ENCODE measurements at places on chromosomes 13 and 19.

GRCh38 chr13:76380446-76381065 lies 505.6 kb downstream of the KCTD12 start:
- H3K4me1 ChIP-seq = no peaks in the 10 kb centered on the region
- no peak for DNase-seq
- H3K27me3 ChIP-seq = no peaks in the 10 kb centered on the region
- no peaks in the 10 kb centered on the region for H3K36me3 ChIP-seq

DNA sequence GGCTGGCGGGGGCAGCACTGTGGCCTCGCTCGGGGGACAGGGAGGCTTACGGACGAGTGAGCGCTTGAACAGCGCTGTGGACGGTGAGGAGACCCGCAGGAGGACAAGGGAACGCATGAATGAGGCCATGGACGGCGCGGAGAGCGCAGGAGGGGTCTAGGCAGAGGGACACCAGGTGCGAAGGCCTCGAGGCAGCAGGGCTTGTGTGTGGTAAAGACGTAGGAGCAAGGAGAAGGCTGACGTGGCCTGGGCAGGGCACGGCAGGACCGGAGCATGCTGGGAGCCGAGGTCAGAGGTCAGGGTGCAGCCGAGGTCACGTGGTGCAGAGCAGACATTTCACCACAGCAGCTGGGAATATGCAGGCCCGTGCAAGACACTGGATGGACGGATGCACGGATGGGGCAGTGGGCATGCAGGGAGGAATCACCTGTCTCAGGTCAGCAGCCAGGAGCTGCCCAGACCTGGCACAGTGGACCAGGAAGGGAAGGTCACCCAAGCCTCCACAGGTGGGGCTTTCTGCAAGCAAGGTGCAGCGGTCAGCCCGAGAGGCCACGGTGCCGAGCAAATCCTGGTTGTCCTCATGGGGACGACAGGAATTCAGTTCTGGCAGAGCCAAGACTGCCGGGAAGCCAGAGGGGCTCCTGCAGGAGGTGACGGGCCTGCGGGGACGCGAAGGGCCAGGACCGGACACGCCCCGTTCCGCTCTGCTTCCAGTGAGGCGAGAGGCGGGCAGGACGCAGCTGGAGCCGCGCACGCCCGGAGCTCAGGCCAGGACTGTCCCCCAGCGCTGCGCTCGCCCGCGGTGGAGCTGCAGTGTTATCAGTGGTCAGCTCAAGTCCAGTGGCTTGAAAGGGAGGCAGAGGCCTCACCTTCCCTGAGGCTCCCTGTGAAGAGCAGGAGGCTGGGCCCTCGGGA lies 72.2 kb downstream of the RASA3 start:
- no peak overlapping the region for H3K4me3 ChIP-seq
- H3K27me3 ChIP-seq = no peaks in the 10 kb centered on the region
- H3K4me1 ChIP-seq = peaks cover 57% of the 10 kb centered on the region

DNA sequence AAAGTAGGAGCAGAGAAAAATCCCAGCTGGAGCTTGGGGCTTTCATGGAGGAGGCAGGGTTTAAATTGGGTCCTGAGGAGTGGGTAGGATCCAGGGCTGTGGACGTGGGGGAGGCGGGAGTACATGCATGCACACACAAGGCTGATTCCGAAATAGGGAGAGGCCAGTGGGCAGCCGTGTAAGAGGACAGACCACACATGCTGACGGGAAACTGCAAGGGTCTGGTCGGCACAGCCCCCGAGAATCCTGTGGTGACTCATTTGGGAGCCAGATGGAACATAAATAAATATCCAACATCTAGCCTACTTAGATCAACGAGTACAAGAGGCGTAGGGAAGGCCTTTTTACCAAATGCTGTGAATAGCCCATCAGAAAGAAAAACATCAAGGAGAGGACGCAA lies 216.3 kb upstream of the ZNF507 start:
- no peak overlapping the region for H3K27ac ChIP-seq
- peaks cover 45% of the 10 kb centered on the region for H3K27me3 ChIP-seq
- no peak for DNase-seq
- no peak overlapping the region for H3K4me3 ChIP-seq
- no peaks in the 10 kb centered on the region for H3K36me3 ChIP-seq
- H3K4me1 ChIP-seq = no peaks in the 10 kb centered on the region

DNA sequence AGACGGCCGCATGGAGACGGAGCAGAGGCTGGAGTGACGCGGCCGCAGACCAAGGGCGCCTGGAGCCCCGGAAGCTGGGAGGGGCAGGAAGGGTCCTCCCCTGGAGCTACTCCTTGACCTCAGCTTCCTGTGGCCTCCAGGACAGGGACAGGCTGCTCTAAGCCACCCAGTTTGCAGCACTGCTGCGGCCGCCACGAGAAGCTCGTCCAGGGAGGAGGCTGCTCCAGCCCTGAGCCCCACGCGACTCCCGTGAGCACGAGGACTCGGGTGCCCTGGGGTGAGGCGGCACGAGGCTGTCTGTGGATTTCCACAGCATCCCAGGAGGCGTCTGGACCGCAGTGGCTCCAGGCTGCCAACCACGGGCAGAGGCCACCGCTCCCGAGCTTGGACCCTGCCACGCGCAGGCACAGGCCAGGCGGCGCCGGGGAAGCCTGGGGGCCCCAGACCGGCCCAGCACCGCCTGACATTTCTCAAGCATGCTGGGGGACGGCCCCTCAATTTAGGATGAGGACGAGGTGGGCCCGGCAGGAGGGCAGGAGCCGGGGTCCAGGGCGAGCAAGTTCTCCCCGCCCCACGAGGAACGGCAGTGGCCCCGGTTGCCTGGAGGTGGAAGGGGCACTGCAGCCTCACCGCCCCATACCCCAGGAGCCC lies 10.7 kb downstream of the SBNO2 start:
- no peak overlapping the region for H3K4me3 ChIP-seq
- no peaks in the 10 kb centered on the region for H3K27me3 ChIP-seq
- H3K27ac ChIP-seq = peak overlapping the region; percentile 71

GRCh38 chr13:30762643-30763042 lies 27.3 kb downstream of the ALOX5AP start:
- H3K27ac ChIP-seq = peak overlapping the region; percentile 17
- DNase-seq = no peak
- H3K27me3 ChIP-seq = no peaks in the 10 kb centered on the region
- H3K4me1 ChIP-seq = peaks cover 27% of the 10 kb centered on the region

DNA sequence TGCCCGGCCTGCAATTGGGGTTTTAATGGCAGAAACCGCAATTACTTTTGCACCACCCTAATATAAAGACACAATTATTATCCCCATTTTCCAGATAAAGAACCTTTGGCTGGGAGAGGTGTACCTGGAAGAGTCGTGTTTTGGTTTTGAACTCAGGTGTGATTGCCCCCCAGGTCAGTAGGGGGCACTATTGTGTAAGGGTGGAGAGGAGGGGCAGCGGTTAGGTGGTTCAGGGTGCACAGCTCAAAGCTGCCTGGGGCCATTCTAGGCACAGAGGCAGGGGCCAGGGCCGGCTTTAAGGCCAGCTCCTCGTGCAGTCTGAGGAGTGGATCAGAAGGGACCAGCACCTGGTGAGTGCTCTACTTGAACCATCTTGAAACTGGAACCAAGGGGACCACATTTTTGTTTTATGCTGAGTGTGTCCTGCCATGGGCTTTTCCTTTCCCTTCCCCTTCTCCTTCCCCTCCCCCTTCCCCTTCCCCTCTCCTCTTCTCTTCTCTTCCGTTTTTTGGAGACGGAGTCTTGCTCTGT lies 5.8 kb upstream of the FCGRT start:
- peaks cover 7% of the 10 kb centered on the region for H3K36me3 ChIP-seq
- H3K4me3 ChIP-seq = no peak overlapping the region
- peaks cover 34% of the 10 kb centered on the region for H3K4me1 ChIP-seq
- no peaks in the 10 kb centered on the region for H3K27me3 ChIP-seq

DNA sequence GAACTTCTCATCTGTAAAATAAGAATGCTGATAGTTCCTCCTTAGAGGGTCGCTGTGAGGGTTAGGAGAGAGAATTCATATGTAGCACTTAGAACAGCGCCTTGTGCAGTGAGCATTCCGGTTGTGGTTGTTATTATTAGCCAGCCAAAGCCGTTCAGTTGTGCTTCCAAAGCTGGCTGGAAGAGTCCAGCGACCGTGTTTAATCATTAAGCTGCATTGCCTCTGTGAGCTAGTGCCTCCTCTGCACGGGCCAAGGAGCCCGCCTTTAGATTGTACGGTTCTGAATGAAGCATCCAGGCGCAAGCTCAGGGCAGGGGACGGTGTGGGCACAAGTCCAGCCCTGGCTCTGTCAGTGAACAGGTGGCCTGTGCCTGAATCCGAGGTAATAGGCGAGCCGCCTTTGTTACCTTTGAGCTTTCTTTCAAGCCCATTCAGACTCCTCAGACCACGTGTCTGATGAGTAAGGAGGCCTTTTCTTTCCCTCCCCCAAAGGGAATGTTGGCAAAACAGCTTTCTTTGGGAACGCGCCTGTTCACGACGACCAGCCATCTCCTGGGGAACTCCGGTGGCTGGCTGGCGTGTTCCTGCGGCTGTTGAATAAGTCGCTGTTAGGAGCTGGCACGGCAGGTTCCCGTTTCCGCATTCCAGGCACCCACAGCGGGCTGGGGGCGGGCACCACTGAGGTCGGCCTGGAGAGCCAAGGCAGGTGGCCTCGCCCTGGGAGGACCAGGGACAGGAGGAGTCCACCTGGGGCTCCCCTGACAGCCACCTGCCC lies 25.1 kb downstream of the SIPA1L3 start:
- no peak overlapping the region for H3K27ac ChIP-seq
- H3K4me3 ChIP-seq = no peak overlapping the region
- DNase-seq = no peak
- peaks cover 5% of the 10 kb centered on the region for H3K4me1 ChIP-seq

DNA sequence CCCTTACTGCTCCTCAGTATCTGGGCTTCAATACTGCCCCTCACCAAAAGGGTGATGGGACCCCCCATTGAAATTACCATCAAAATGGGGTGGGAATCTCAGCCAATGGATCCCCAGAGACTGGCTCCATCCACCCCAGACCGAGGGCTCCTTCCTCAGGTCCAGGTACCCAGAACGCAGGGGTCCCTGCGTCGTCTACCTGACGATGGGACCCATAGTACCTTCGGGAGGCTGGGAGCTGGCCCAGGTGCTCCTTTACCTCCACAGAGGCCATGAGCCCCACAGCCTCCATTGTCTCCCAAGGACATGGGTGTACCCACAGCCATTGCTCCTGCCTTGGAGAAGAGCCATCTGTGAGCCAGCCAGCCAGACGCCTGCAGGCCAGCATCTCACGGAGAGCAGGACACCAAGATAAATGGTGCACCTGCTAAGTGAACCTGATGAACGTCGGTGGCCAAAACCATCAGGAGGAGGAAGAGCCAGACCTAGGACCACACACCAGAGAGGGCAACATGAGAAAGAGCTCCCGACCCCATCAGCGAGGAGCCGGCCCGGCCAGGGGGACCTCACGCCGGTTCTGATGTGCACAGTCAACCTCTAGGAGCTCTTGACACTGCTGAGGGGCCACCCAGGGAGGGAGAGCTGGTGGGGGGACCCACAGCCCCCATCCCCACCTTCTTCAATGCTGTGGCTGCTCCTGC lies 156.8 kb upstream of the SOX1 start:
- no peaks in the 10 kb centered on the region for H3K36me3 ChIP-seq
- H3K4me1 ChIP-seq = no peaks in the 10 kb centered on the region
- no peaks in the 10 kb centered on the region for H3K27me3 ChIP-seq
- H3K4me3 ChIP-seq = no peak overlapping the region
- DNase-seq = no peak
- no peak overlapping the region for H3K27ac ChIP-seq

- no peak overlapping the region for H3K27ac ChIP-seq
- no peaks in the 10 kb centered on the region for H3K36me3 ChIP-seq
- no peak for DNase-seq
- H3K4me3 ChIP-seq = no peak overlapping the region
- H3K4me1 ChIP-seq = no peaks in the 10 kb centered on the region
Observed at GRCh38 chr13:23411220-23411619, 22.3 kb downstream of the SACS start.

DNA sequence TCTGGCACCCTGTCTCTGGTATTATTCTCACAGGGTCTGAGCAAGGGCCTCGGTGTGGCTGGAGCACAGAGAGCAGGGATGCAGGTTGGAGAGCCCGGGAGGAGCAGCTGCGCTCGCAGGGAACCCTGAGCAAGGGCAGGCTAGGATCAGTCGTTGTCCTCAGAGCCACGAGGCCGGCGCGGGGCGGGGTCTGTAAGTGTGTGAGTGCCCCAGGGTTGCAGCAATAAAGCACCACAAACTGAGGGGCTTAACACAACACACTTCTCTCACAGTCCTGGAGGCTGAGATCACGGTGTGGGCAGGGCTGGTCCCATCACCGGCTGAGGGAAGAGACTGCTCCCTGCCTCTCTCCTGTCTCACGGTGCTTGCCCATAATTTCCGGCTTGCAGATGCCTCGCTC lies 38.5 kb upstream of the GGACT start:
- H3K27ac ChIP-seq = no peak overlapping the region
- peaks cover 27% of the 10 kb centered on the region for H3K36me3 ChIP-seq
- no peaks in the 10 kb centered on the region for H3K27me3 ChIP-seq
- H3K4me3 ChIP-seq = no peak overlapping the region
- H3K4me1 ChIP-seq = no peaks in the 10 kb centered on the region

DNA sequence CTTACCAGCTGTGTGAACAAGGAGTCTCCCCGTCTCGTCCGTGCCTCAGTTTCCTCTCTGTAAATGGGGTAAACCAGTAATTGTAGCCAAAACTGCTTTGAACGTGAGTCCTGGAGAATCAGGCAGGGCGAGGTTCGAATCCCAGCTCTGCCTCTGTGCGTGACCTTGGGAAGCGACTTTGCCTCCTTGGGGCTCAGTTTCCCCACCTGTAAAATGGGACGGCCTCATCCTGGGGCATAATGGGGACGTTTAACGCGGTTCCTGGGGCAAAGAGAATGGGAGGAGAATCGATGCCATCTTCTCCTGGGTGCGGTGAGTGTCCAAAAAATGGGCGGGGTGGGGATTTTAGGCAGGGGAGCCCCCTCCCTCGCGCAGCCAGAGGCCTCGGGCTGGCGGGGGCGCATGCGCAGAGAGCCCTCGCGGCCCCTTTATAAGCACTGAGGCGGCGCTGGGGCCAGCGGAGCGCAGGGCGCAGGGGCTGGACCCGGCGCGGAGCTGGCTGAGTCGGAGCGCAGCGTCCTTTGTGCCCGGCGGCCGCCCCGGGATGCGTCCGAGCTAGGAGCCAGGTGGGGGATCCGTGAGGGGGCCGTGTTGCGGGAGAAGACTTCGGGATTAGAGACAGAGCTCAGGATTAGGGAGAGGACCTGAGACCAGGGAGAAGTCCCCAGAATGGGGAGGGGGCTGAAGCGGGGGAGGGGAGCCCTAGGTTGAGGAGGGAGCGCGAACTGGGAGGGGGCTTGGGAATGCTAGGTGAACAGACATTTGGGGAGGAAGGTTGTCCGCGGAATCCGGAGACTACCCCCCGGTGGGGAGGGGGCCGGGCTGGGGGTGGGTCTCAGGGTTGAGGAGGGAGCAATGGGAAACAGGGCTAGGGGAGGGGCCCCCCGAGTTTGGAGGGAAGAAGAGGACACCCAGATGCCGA lies at the start of gene NCAN:
NCAN (plus strand) TSS at position 460 of the 922 bp plus-strand sequence. CDS start 4,996 bp downstream, outside the sequence.
- H3K36me3 ChIP-seq = peaks cover 2% of the 10 kb centered on the region
- peaks cover 63% of the 10 kb centered on the region for H3K27me3 ChIP-seq
- DNase-seq = no peak
- peaks cover 19% of the 10 kb centered on the region for H3K4me1 ChIP-seq
- H3K4me3 ChIP-seq = no peak within 1 kb of the TSS
- H3K27ac ChIP-seq = no peak within 1 kb of the TSS

GRCh38 chr19:1513499-1514294 lies 878 bp upstream of the ADAMTSL5 start:
- H3K27ac ChIP-seq = no peak overlapping the region
- peak overlapping the region; percentile 55 for H3K4me3 ChIP-seq
- peaks cover 5% of the 10 kb centered on the region for H3K4me1 ChIP-seq
- peaks cover 1% of the 10 kb centered on the region for H3K36me3 ChIP-seq
- H3K27me3 ChIP-seq = peaks cover 10% of the 10 kb centered on the region
